ENCODE measurements at places on chromosomes 1 and 21.

DNA sequence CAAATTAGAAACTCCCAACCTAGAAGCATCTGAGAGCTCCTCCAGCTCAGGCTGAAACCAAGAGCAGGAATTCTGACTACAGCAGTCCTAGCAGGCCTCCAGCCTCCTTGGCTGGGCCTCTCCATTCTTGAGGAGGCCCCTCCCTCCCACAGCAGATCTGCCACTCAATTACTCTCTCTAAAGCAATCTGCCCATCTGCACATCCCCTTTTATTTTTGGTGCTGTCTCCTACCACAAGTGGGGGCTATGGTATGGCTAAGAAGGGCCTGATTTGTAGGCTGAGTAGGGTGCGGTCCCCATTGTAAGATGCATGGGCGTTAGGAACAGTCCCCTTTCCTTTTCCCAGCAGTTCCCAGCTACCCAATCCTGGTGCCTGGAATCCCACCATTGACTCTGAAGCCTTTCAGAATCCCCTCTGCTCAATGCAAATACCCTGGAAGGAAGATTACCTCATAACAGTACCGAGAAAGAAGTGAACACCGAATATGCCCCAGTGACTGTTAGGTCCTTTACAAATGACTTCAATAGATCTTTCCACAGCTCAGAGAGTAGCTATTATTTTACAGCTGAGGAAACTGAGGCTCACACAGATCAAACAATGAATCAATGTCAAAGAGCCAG is 11.6 kb upstream of the TTC39A start:
- DNase-seq: no peak

- no peak for DNase-seq
Measured at GRCh38 chr1:183633676-183634343, 1.8 kb downstream of the ARPC5 start.

GRCh38 chr1:110243574-110243973 is 33.5 kb downstream of the KCNC4 start:
- peak; percentile 29 for DNase-seq

DNA sequence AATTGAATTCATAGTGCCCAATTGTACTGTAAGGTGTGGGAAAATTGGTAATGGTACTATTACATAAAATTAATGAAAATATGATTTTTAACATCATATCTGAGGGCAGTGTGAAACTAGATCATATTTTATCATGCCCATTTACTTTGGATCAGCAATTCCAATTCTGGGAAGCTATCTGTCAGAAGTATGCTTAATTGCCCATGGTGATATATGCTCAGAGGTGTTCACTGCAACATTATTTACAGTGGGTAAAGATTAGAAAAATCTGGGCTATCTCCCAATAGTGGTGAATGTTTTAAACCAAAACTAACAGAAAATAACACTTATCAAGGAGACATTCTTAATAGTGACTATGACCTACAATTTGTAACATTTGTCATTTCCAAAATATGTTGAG is 1260.0 kb downstream of the BRINP3 start:
- no peak for DNase-seq

GRCh38 chr1:1616045-1616790 is 918 bp downstream of the MIB2 start:
- peak; percentile 53 for DNase-seq

DNA sequence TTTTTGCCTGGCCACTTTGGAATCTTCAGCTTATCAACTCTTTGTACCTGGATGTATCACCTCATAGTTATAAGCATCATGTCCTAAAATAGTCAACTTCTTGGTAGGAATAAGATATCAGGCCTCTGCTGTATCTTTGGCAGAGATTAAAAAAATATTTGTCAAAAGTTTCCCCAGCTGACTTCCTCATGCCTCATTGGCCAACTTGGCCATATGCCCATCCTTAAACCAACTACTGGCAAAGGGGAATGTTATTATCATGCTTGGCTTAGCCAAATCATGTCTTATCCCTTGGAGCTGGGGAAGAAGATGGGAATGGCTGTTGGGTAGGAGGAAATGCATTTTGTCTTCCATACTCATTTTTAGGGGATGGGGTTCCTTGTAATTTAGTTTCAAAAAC is 23.4 kb downstream of the NFASC start:
- no peak for DNase-seq

GRCh38 chr1:23555986-23556634 is 3.2 kb downstream of the ID3 start:
- DNase-seq: no peak

DNA sequence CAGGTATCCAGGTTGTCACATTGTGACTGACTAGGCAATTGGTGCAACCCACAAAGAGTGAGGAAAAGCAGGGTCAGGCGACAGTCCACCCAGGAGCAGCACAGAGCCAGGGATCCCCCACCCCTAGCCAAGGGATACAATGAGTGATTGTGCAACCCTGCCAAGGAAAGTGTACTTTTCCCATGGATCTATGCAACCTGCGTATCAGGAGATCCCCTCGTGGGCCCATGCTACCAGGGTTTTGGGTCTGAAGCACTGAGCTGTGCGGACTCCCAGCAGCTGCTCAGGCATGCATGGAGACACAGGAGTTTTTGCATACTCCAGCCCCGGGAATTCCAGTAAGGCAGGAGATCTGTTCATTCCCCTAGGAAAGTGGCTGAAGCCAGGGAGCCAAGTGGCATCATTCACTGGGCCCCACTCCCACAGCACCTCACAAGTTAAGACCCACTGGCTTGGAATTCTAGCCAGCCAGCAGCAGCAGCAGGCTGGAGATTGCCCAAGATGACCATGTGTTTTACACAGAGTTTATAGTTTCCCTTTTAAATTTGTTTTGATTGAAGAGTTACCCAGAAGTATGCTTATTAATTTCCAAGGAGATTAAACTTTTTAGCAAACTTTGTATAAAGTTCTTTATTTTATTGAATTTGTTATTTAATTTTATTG is 136.0 kb downstream of the LTN1 start:
- DNase-seq: no peak

DNA sequence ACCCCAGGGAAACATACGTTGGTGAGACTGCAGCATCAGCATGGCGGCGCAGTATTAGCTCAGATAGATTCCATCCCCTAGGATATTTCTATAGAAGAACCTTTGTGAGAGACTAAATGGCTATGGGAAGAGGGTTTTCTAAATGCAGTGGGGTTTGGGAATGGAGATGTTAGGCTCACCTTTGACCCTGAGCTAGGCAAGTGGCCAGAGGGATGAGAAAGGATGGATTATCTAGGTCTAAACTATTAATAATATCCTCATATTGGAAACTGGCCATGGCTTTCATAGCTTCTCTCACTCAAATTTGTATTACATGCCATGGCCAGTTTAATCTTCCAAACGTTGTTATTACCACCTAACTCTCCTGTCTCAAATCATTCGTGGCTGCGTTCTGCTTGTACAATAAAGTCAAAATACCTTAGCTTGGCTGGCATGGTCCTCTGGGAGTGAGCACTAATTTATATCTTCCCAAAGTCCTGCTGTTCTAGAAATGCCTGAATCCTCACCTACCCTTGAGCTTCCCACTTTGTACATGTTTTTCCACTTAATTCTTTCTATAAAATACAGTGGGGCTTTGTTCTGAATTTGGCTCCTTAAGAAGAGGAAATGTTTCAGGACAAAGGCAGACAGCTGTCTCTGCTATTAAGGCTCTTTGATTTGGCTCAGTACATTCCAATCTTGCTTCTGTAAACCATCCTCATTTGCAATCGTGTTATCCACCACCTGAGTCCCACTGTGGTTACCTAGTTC is 31.0 kb upstream of the COG2 start:
- DNase-seq: no peak

GRCh38 chr21:30194701-30195299 is 21.1 kb downstream of the CLDN8 start:
- no peak for DNase-seq

DNA sequence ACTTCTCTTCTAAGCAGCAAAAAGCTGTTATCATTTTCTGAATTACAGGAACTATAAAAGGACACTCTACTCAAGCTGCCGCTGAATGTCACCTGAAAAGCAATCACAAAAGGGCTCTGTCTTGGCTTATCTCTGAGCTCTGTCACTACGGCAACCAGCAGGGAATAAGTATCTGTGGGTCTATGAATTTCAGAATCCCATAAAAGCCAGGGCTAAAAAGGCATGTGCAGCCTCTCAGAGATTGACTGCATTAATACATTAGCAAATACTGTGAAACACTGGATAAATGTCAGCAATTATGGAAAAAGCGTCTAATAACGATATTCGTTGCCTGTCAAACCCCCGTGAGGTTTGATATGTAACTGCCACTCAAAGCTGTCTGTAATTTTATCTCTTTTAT is 210.2 kb upstream of the DMRTA2 start:
- DNase-seq: no peak

DNA sequence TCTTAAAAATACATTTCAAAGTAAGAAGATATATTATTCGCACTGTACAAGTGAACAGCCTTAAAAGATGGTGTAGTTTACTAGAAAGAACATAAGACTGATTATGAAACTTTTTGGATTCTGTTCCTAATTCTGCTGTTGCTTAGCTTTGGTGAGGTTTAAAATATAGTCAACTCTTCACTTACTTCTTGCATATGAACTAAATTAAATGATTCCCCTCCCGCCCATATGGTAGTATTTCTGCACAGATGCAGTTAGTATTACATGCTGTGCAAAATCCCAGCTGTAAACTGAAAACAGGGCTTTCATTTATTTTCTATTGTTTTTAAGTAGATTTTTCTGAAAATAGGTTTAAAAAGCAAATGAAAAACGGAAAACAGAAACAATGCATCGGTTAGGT is 345.4 kb upstream of the NCAM2 start:
- no peak for DNase-seq

GRCh38 chr21:27795418-27795817 is 828.5 kb upstream of the ADAMTS5 start:
- DNase-seq: no peak

- no peak for DNase-seq
Measured at GRCh38 chr1:45518910-45519309, 2.8 kb downstream of the PRDX1 start.

DNA sequence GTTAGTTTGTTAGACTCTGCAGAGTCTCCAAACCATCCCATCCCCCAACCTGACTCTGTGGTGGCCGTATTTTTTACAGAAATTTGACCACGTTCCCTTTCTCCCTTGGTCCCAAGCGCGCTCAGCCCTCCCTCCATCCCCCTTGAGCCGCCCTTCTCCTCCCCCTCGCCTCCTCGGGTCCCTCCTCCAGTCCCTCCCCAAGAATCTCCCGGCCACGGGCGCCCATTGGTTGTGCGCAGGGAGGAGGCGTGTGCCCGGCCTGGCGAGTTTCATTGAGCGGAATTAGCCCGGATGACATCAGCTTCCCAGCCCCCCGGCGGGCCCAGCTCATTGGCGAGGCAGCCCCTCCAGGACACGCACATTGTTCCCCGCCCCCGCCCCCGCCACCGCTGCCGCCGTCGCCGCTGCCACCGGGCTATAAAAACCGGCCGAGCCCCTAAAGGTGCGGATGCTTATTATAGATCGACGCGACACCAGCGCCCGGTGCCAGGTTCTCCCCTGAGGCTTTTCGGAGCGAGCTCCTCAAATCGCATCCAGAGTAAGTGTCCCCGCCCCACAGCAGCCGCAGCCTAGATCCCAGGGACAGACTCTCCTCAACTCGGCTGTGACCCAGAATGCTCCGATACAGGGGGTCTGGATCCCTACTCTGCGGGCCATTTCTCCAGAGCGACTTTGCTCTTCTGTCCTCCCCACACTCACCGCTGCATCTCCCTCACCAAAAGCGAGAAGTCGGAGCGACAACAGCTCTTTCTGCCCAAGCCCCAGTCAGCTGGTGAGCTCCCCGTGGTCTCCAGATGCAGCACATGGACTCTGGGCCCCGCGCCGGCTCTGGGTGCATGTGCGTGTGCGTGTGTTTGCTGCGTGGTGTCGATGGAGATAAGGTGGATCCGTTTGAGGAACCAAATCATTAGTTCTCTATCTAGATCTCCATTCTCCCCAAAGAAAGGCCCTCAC is at the start of gene OLIG2:
Gene OLIG2, plus strand, starts transcription at position 447 of the 954 bp plus-strand sequence. CDS start 928 bp downstream, outside the sequence.
- no peak for DNase-seq

DNA sequence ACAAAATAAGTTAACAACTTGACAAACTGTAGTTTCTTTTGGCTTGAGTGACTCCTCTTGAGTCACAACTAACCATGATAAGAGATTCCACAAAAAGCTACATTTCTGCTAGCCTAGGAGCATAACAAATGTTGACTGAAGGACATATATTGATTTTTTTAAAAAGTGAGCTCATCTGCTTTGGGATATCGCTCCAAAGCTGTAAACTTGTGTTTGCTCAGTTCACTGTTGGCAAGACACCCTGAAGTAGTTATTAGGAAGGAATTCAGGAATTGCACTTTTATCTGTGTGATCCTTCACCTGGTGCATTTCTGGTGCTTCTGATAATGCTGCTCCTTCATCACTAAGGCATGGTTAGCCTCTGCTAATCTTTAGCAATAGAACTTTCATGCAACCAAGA is 23.7 kb downstream of the RWDD3 start:
- DNase-seq: no peak

- no peak for DNase-seq
Measured at GRCh38 chr21:34191876-34192275, 118.5 kb downstream of the MRPS6 start.

GRCh38 chr1:35447278-35447677 is 109.9 kb downstream of the KIAA0319L start:
- no peak for DNase-seq

DNA sequence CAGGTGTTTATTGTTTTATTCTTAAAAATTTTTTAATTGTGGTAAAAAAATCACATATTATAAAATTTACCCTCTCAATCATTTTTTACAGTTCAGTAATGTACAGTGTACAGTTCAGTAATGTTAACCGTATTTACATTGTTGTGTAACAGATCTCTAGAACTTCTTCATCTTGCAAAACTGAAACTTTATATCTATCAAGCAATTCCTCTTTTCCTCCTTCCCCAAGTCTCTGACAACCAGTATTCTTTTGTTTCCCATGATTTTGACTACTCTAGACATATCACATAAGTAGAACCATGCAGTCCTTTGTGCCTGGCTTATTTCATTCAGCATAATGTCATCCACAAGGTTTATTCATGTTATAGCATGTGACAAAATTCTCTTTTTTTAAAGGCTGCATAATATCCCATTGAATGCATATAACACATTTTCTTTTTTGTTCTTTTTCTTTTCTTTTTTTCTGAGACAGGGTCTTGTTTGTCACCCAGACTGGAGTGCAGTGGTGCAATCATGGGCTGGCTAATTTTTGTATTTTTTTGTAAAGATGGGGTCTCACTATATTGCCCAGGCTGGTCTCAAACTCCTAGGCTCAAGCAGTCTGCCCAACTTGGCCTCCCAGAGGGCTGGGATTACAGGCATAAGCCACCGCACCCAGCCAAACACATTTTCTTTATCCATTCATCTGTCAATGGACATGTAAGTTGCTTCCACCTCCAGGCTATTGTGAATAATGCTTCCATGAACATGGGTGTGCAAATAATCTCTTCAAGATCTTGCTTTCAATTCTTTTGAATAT is 17.2 kb upstream of the RCSD1 start:
- no peak for DNase-seq

- DNase-seq: no peak
Measured at GRCh38 chr21:45863267-45863666, 118.3 kb upstream of the COL6A1 start.

All from activated naive CD4-positive, alpha-beta T cell treated with anti-CD3 and anti-CD28 coated beads, Interleukin-2, amount 50 U/mL, for 16 hours (primary cell).